Stimulated activated CD8-positive, alpha-beta memory T cell treated with anti-CD3 and anti-CD28 coated beads, Interleukin-7, amount 100 ng/mL, for 4 hours (primary cell): ENCODE measurements at places on chromosomes 2 and 18.

- DNase-seq: no peak
These were observed 41.5 kb upstream of the MC4R start for GRCh38 chr18:60413944-60414547.

- DNase-seq: no peak
These were observed 51.4 kb downstream of the LINC00305 start for GRCh38 chr18:64097497-64097896.

- no peak for DNase-seq
These were observed 347.5 kb downstream of the CELF4 start for GRCh38 chr18:37218022-37218590.

- no peak for DNase-seq
These were observed 5.0 kb upstream of the SERPINB2 start for GRCh38 chr18:63882333-63883141.

DNA sequence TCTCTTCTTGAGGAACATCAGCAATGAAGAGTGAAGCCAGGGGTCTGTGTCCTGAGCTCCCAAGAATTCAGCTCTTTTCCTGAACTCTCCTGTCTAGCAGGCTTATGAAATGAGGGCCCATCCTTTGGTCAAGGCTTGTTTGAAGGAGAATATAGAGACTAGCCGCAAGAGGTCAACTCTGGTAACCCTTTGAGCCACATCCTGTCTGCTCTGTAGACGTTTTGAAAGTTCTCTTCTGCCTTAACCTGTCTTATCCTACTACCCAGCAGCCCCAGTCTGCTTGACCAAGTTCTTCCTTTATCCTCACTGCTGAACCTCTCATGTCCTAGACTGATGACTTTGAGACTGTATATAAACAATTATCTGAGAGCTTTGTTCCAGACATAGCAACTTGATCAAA, 5.4 kb downstream of the SEMA4F start:
- no peak for DNase-seq

DNA sequence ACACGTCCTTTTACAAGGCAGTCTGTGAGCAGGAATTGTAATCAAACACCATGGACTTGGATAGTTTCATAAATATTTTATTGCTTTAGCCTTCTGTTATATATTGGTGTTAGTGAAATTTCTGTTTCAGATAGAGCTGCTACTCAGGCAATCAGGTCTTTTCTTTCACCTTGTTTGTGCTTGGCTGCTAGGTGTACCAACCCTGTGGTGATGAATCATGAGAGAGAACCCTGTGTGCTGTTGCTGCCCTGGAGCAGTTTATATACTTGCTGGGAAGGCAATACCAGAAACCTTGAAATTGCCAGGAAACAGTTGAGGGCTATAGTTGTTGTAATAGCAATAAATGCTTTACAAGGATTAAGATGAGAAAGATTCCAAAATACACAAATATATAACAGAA, 84.5 kb downstream of the FSHR start:
- DNase-seq: no peak

GRCh38 chr18:79486356-79487182, 90.8 kb downstream of the NFATC1 start:
- DNase-seq: no peak

DNA sequence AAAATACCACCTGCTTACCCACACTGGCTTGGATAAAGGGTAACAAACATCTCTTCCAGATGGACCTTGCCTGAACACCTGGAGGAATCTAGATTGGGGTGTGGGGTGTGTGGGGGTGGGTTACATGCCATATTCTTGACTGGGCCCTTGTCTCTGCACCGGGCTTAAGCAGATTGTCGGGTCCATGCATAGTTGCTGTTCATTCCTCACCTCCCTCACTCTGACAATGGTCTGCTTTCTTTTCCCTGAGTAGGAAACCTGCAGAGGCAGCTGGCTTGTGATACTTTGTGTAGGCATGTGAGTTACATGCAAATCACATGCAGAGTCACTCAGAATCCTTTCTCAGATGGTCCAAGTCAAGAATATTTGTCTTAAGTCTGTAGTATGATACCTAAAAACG, 112.8 kb upstream of the GLS start:
- DNase-seq: no peak

GRCh38 chr2:234840336-234840735, 111.5 kb upstream of the SH3BP4 start:
- no peak for DNase-seq

DNA sequence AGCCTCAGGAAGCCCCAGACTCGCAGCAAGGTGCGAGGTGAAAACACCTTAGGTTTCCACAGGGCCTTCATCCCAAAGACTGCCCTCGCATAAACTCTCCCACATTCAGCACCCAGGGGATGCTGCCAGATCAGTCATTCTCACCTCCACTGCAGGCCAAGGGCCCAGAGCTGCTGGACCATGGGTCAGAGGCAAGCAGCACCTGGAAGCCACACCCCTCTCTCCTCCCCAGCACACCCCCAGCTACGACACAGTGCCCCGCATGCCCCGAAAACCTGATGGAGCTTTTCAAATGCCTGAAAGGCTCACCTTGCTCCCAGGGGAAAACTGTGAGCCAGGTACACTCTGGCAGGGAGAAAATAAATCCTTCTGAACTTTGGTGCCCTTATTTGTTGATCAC, 31.9 kb upstream of the LDLRAD4 start:
- DNase-seq: no peak

DNA sequence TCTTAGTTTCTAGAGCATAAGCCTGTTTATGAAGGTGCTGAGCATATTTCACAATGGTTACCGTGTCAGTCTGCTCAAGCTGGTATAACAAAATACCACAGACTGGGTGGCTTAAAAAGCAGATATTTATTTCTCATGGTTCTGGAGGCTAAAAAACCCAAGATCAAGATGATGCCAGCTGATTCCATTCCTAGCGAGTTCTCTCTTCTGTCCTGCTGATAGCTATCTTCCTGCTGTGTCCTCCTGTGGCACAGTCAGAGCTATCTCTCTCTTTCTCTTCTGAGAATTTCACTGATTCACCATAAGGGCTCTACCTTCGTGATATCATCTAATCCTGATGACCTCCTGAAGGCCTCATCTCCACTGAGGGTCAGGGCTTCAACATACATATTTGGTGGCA, 273.0 kb downstream of the CDH2 start:
- no peak for DNase-seq

DNA sequence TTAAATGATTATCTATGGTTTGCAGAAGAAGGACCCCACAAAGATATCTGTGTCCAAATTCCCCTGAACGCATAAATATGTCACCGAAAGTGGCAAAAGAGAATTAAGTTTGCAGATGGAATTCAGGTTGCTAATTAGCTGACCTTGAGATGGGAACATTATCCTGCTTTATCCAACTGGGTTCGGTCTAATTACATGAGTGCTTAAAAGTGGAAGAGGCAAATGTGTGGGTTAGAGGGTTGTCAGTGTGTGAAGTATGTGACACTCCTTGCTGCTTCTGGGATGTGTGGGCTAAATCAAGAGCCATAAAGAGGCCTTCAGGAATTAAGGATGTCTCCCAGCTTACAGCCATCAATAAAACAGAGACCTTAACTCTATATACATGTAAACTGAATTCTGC, 53.5 kb downstream of the CDH19 start:
- DNase-seq: no peak

- no peak for DNase-seq
These were observed 60.6 kb upstream of the NEDD4L start for GRCh38 chr18:57983472-57983871.

DNA sequence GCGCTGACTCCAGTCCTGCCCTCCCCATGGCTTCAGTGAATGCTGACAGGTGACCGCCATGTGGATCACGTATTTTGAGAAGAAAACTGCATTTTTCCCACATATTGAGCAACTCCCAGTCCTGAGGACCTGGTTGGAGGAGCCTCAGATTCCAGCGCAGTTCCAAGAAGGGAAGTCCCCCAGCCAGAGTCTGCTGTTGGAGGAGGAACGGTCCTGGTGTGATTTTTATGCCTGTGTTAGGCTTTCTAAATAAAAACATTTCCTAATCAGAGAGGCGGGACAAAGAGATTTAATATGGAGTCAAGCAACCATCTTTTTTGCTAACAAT, 32.3 kb upstream of the COL6A3 start:
- no peak for DNase-seq

DNA sequence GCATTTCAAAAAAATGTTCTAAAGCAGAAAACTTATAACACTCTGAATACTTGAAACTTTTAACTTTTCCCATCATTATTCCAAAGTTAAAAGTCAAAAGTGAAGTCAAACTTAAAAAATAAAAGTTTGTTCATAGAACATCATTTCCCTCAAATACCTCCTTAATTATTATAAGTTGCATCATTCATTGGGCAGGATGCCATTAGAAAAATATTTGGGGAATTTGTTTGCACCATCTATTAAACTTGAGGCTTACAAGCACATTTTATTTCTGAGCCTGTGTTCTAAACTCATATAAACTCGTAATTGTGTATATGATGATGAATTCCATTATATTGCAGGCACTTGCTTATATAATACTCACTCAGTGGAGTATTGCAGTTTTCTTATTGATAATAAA, 588.0 kb upstream of the NRXN1 start:
- DNase-seq: no peak

DNA sequence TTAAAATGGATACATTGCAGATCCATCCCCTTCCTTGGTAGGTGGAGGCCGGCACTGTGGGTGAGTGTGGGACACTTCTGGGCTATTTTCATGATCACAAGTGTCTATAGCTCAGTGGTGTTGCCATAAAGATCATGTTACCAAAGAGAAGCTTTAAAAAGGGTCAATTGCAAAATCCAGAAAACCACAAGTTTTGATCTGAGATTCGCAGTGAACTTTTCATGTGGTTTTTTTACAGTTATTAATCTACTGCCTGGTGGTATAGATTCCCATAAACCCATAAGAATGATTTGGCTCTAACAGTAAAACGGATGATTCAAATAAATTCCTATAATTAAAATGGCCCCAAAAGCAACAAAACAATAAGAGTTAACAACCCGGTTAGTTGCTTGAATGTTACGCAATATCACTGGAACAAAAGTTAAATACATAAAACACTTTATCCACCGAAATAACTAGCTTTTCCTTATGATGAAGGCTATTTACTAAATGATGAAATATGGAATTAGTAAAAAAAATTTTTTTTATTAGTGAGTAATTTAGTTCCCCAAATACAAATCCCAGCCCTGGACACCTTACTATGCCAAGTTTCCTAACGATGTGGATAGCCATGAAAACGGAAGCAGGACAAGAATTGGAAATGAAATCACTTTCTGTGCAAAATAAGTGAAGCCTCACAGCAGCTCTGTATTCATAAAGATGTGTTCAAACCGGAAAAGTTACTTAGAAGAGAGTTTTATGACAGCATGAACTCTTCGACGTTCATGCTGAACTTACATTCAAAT, 95.6 kb upstream of the THOC1 start:
- DNase-seq: no peak
